ENCODE measurements at places on chromosomes 13 and 19. TPM values are rescaled to one million over a fixed set of nuclear protein-coding genes. Genes with fewer than 3 reads are reported as not detected.

The CPB2 gene
- 0.18 TPM for polyA plus RNA-seq

The C19orf85 gene
- polyA plus RNA-seq: not detected

The ZNF540 gene
- 5.1 TPM for polyA plus RNA-seq

- no peak for DNase-seq
These were observed 83.8 kb downstream of the GJA3 start for GRCh38 chr13:20077086-20077485.

DNA sequence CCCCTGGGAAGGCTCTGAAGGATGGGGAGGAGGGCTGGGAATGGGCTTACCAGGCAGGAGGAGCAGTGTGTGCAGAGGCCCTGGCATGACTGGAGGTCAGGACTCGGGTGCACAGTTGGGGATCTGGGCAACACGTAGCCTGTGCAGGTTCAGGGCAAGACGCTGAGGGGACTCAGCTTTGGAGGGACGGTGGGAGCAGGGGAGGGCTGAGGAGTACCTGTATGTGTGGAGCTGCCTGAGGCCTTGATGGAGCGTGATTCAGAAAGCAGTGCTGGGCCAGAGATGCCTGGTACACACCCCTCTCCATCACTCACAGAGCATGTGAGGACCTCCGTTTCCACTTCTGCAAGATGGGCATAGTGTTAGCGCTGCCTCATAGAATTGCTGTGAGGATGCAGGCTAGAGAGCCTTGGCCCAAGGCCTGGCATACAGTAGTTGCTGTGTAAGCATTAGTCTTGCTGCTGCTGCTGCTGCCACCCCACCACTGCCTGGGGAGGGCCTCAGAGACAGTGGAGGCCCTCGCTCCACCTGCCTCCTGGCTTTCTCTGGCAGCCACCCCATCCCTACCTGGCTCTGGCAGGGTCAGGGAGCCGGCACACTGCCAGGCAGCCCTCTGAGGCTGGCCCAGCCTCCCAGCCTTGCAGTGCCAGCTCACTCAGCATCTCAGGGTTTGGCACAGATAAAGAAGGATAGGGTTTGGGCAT lies 2.4 kb downstream of the PAK4 start:
- no peak for DNase-seq

GRCh38 chr13:93227280-93227877 lies 772 bp downstream of the GPC6 start:
- DNase-seq: no peak

GRCh38 chr19:19823916-19824315 lies 2.4 kb upstream of the ZNF506 start:
- DNase-seq: no peak

GRCh38 chr19:17441241-17442021 lies 7.0 kb downstream of the TMEM221 start:
- DNase-seq: no peak

GRCh38 chr13:50511877-50512341 lies 331.6 kb downstream of the DLEU7 start:
- no peak for DNase-seq

DNA sequence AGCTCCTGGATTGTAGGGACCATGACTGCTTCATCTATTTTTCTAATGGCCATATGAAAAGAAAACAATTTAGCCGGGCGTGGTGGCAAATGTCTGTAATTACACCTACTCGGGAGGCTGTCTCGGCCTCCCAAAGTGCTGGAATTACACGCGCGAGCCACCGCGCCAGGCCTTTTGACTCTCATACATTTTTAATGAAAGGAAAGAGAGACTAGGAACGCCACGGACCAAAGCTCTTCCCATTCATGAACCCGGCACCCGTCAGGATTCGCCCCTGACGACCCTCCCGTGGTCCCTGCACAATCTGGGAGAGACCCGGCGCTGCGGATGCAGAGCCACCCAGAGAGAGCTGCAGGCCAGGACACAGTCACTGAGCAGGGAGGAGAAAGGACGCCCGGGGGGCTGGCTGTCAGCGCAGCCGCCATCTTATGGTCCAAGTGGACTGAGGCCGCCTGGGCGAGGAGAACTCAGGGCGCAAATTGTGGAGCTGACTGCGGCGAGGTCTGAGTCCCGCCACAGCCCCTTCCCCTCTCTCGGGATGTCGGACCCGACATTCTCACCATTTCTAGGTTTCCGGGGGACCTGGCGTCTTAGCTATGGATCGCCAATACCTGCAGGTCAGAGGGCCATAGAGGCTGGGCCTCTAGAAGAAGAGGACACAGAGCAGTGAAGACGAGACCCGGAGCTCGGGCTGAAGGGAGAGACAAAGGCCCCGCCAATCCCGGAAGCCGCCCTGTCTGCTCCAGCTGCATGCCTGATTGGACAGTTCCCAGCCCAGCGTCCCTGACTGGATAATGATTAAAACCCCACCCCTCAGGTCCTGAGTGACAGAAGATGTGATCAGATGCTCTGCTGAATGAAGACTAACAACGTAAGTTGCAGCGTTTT lies at the start of gene ZNF681:
ZNF681 (minus strand) TSS at position 705 of the 888 bp plus-strand sequence; CDS start at position 563, 142 bp downstream.
- peak; percentile 89 for DNase-seq

DNA sequence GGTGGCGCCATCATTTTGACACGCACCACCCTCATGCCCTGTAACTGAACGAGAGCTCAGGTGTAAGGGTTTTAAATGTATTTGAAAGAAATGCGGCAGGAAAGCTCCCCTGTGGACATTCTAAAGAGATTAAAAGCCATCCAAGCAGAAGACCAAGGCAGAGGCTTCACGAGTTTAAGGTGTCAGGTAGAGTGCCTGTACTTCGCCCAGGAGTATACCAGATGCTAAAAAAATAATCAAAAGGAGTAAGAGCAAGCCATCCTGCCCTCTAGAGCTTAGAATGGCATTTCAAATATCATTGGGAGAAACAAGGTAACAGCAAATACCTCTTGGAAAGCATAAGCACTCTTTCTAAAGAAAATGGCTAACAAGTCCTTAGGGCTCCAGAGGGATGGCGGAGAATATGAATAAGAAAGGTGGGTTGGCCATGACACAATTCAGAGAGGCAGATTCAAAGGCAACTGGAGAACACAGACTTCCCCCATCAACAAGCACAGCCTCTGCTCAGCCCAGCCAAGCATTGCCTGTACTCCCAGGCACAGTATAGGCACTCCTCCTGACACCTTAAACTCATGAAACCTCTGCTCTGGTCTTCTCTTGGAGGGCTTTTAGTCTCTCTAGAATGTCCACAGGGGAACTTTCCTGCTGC lies 447.6 kb downstream of the SUCLA2 start:
- DNase-seq: no peak
